ENCODE measurements at places on chromosomes 16 and 17. TPM values are rescaled to one million over a fixed set of nuclear protein-coding genes. Genes with fewer than 3 reads are reported as not detected.

GRCh38 chr17:12088035-12088434 is 67.4 kb downstream of the MAP2K4 start:
- no peak for DNase-seq

- DNase-seq = peak; percentile 69
Observed at GRCh38 chr17:16428098-16428882, 12.9 kb downstream of the TRPV2 start.

DNA sequence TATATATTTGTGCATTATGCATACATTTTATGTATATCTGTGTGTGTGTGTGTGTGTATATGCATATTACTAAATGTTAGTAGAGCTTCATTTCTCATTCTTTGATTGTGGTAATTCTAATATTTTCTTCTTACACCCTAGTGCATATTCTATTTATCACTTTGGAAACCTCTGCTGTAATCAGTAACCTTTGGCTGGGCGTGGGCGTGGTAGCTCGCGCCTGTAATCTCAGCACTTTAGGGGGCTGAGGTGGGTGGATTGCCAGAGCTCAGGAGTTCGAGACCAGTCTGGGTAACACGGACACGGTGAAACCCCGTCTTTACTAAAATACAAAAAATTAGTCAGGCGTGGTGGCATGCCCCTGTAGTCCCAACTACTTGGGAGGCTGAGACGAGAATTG is 26.9 kb downstream of the CPSF4L start:
- DNase-seq = no peak

GRCh38 chr16:31355431-31356100 is 590 bp downstream of the ITGAX start:
- DNase-seq = peak; percentile 34

- no peak for DNase-seq
Observed at GRCh38 chr16:66598111-66598510, 6.4 kb upstream of the CMTM3 start.

TMEM238L gene
- not detected for total RNA-seq

PRAC2 gene
- not detected for total RNA-seq

GRCh38 chr17:79171188-79171587 is 96.6 kb downstream of the ENGASE start:
- DNase-seq = no peak

- peak; percentile 64 for DNase-seq
Observed at GRCh38 chr17:49361129-49361901, 735 bp downstream of the ZNF652 start.
